ENCODE measurements at places on chromosomes 3 and 15. TPM values are rescaled to one million over a fixed set of nuclear protein-coding genes. Genes with fewer than 3 reads are reported as not detected.

DNA sequence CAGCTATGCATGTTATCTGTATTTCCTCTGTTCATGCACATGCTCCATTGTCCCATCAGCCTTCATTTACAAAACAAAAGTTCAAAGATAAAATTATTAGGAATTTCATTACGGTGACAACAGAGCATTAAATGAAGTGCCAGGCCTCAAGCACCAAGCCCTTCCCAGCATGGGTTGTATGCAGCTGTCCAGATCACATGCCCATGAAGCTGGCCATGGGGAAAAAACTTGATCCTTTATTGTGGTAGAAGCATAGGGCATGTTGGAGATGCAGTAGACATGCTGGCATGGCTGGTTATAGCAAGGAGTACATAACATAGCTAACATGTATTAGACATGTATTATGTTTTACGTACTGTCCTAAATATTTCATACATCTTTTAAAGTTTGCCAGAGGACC, 4.1 kb upstream of the THRB start:
- H3K4me3 ChIP-seq: no peak overlapping the region
- H3K4me1 ChIP-seq: no peaks in the 10 kb centered on the region

- no peaks in the 10 kb centered on the region for H3K4me1 ChIP-seq
- no peaks in the 10 kb centered on the region for H3K36me3 ChIP-seq
- no peaks in the 10 kb centered on the region for H3K27me3 ChIP-seq
- no peak overlapping the region for H3K27ac ChIP-seq
Observed at GRCh38 chr15:93882141-93882540, 349.2 kb upstream of the MCTP2 start.

DNA sequence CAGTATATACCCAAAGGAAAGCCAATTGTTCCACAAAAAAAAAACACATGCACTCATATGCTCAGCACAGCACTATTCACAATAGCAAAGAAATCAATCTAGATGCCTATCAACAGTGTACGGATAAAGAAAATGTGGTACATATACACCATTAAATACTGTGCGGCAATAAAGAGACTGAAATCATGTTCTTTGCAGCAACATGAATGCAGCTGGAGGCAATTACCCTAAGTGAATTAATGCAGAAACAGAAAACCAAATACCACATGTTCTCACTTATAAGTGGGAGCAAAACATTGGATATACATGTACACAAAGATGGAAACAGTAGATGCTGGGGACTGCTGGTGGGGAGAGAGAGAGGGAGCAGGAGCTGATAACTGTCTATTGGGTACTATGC, 124.2 kb upstream of the AADACL2 start:
- no peaks in the 10 kb centered on the region for H3K4me1 ChIP-seq
- H3K4me3 ChIP-seq: no peak overlapping the region
- no peaks in the 10 kb centered on the region for H3K36me3 ChIP-seq
- peaks cover 6% of the 10 kb centered on the region for H3K27me3 ChIP-seq
- no peak for DNase-seq
- no peak overlapping the region for H3K27ac ChIP-seq

DNA sequence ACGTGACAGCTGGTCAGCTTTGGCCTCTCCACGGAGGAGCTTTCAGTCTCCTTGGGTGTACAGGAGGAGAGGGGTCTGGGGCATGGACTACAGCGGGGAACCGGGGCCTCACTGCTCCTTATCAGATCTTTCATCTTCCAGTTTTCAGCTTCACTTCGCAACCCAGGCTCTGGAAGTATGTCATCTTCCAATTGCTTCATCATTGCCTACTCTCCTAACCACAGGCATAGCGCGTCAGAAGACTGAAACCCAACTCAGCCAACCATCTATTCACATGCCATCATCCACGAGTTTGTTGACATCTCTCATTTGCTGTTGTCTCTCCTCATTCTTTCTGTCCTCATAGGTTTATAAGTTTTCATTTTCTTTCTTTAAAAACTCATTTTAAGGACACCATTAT, 119.5 kb downstream of the MYLK start:
- H3K4me1 ChIP-seq: no peaks in the 10 kb centered on the region
- no peak for DNase-seq
- no peak overlapping the region for H3K4me3 ChIP-seq

GRCh38 chr3:46508850-46509591, 11.2 kb downstream of the RTP3 start:
- H3K27me3 ChIP-seq: peaks cover 18% of the 10 kb centered on the region
- peaks cover 4% of the 10 kb centered on the region for H3K4me1 ChIP-seq
- H3K4me3 ChIP-seq: no peak overlapping the region

GRCh38 chr3:78868570-78868969, 899.2 kb downstream of the ROBO1 start:
- H3K36me3 ChIP-seq: no peaks in the 10 kb centered on the region
- no peaks in the 10 kb centered on the region for H3K27me3 ChIP-seq
- no peak overlapping the region for H3K27ac ChIP-seq

GRCh38 chr3:65811086-65811761, 227.5 kb downstream of the MAGI1 start:
- H3K4me1 ChIP-seq: no peaks in the 10 kb centered on the region
- no peaks in the 10 kb centered on the region for H3K27me3 ChIP-seq
- DNase-seq: no peak
- H3K36me3 ChIP-seq: no peaks in the 10 kb centered on the region
- no peak overlapping the region for H3K27ac ChIP-seq
- no peak overlapping the region for H3K4me3 ChIP-seq

- peak overlapping the region; percentile 92 for H3K27ac ChIP-seq
- peaks cover 49% of the 10 kb centered on the region for H3K4me1 ChIP-seq
- H3K4me3 ChIP-seq: peak overlapping the region; percentile 97
Observed at GRCh38 chr15:76994001-76994400, 925 bp upstream of the PSTPIP1 start.

GRCh38 chr15:101523560-101523940, 34.0 kb upstream of the PCSK6 start:
- H3K4me1 ChIP-seq: peaks cover 7% of the 10 kb centered on the region
- no peak overlapping the region for H3K27ac ChIP-seq
- DNase-seq: no peak

Gene C3orf62
- total RNA-seq: 7.3 TPM

Gene THBS1
- 13.0 TPM for total RNA-seq

Gene SKOR1
- 2.7 TPM for total RNA-seq

Gene MELTF
- 2.6 TPM for total RNA-seq

Gene ZNF660
- not detected for total RNA-seq

Gene APBA2
- total RNA-seq: 28.9 TPM

Gene STAC
- not detected for total RNA-seq

Gene ANKDD1A
- total RNA-seq: 8.9 TPM

Gene FEZF2
- total RNA-seq: not detected

Gene MEGF11
- not detected for total RNA-seq

Gene KCNMB3
- total RNA-seq: 0.57 TPM

Gene PLOD2
- 0.17 TPM for total RNA-seq

Gene ANKRD28
- 105 TPM for total RNA-seq

Gene C3orf85
- total RNA-seq: not detected
